Right kidney (tissue), 9 donors: ENCODE measurements at places on chromosomes 3 and 15.

DNA sequence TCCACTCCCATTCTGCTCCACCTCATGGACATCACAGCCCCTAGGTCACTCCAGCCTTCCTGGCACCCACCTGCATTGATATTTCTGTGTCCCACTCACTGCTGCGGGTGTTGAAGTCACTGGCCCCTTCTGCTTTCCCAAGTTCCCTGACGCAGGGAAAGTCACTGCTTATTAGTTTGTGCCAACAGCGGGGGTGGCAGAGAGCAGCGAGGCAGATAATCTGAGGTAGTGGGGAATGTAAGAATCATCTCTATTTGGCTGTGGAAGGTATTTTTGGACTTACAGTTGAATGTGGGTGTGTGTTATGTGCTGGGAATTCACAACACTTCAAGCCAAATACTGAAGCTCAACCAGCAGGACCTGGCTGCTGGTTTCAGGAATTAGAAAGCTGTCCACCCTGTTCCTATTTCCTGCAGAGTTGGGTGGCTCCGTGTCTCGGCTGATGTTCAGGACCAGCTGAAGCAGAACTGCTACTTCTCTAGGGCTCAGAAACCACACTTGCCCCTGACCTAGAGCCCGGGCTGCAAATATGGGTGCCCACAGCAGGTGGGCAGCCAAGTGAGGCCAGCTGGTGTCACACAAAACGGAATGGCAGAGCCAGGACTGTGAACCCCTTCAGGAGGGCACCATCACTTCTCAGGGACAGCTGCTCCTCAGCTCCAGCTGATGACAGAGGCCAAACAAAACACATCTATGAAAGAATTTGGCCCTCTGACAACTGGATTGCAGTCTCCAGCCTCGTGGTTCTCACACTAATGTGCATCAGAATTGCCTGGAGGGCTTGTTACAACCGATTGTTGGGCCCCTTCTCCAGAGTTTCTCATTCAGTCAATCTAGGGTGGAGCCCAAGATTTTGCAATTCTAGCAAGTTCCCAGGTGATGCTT, 57.7 kb downstream of the SEMA5B start:
- DNase-seq: no peak

GRCh38 chr3:41854956-41855355, 106.9 kb downstream of the ULK4 start:
- no peak for DNase-seq

- DNase-seq: no peak
Observed at GRCh38 chr15:38796589-38796988, 232.0 kb upstream of the RASGRP1 start.

GRCh38 chr3:18987862-18988447, 160.4 kb upstream of the KCNH8 start:
- DNase-seq: no peak

GRCh38 chr3:32685543-32686185, 676 bp downstream of the CNOT10 start:
- DNase-seq: no peak
